ENCODE measurements at places on chromosomes 4 and X.
A peak's percentile ranks its signal among the peaks of the same experiment; 100 is the strongest.

DNA sequence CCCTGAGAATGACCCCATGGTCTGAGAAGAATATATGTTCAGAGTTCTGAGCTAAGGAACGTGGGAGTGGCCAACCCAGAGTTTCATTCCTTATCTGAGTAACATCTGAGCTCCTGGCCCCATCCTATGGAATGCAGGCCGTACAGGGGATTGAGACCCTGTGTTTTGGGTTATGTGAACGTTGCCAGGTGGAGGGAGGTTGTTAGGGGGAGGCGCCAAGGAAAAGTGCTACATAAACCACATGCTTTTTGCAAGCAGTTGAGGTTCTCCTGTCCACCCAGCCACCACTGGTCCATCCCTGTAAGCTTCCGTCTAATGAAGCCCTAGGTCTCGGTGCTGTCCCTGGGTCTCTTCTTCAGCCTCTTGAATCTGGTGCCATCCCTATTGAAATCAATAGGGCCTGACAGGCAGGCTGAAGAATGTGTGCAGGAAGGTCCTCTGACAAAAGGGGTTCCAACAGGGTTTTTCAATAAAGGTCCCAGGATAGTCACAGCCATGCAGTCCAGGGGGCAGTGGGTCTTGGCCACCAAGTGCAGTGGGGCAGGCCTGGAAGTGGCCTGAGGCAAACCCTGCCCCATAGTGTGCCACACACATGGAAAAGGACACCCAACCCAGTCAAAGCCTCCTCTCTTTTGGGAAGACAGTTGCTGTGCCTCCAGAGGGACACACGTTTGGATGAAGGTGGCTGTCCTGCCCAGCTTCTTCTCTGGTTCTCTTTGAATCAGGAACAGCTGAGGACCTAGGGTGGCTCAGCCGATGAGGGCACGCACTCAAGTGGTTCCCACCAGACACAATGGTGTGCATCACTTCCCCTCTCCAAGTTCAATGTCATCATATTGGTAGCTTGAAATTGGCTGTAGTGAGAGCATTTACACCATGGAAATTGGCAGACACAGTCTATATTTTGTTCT is 53.5 kb downstream of the HTRA3 start:
- no peak for DNase-seq

- no peak for DNase-seq
Observed at GRCh38 chr4:124953061-124953460, 240.5 kb upstream of the ANKRD50 start.

GRCh38 chr4:110484767-110485166 is 8.8 kb downstream of the ENPEP start:
- DNase-seq = no peak

DNA sequence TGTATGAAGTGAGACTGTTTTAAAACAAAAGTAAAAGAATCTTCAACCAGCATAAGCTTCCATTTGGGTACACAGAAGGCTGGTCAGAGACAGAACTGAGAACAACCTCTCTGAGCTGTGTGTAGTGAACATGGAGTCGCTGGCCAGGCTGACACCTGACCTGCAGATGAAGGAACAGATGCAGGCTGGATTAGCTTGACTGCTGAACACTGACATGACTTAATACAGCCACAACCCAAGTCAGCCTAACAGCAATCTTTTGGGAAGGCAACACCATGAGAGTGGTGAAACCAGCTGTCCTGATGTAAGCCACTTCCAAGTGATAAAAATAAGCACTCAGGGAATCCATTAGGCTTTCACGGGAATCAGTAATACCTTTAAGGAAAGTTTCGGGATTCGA is 10.1 kb downstream of the SCARB2 start:
- no peak for DNase-seq

GRCh38 chr4:90198086-90198847 is 71.1 kb downstream of the CCSER1 start:
- no peak for DNase-seq

DNA sequence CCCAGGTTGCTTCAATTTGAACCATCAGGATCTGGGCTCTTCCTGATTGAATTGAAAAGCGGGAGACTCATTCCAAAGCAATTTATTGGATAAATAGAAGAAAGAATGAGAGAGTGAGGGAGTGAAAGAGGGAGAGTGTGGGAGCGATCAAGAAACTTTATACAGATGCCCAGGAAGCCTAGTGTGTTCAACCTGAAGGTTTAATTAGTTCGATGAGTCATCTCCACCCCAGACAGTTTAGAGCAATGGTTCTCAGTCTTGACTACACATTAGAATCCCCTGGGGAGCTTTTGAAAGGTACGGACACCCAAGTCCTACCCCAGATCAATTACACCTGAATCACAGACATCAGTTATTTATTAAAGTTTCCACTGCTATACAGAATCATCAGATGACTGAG is 61.5 kb downstream of the GEMIN8 start:
- DNase-seq = no peak

GRCh38 chr4:16187455-16187854 is 38.8 kb downstream of the TAPT1 start:
- DNase-seq = no peak

GRCh38 chrX:136899221-136899620 is 18.7 kb upstream of the RBMX start:
- DNase-seq = no peak

DNA sequence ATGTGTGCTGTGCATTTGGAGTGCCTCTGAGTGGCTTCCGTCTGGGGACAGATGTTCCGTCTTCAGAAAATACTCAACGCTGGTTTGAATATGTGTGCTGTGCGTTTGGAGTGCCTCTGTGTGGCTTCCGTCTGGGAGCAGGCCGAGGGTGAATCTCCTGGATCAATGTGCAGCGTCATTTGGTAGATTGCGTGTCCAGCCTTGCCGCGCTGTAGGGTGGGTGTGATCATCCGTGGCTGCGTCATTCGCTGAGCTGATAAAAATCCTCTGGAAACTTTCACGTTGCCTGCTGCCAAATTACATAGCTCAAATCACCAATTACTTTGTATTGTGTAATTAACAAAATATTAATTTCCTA is 12.1 kb downstream of the UVSSA start:
- no peak for DNase-seq

- DNase-seq = peak; percentile 50
Observed at GRCh38 chr4:38489924-38490639, 173.9 kb upstream of the KLF3 start.

DNA sequence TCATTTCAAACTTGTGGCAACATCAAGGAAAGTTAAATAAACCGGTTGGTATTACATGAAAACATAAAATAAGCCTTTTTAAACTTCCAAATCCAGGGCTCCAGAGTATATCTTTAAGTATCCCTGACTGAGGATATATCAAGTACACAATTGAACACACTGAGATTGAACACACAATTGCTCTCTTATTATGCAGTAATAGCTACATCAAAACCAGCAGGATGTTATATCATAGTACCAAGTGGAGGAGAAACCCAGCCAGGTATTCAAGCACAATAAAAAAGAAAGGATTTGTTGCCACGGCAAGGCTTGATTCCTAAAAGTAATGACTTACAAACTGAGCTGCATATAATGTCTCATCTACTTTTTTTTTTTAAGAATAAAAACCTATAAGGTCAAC is 605.8 kb downstream of the SPOCK3 start:
- no peak for DNase-seq

DNA sequence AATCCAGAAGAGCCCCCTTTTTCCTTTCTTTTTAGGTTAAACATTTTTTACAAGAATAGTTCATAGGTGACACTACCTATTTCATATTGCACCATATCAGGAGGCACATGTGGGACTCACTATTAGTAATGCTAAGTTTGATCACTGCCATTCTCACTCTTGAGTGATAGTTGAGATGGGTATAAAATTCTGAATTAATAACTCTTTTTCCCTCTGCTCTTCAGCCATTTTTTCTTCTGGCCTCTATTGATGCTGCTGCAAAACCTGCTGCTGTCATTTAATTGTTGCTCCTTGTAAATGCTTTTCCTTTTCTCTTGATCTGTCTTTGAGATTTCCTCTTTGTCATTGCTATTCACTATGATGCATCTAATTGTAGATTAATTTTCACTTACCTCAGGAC is 482.0 kb downstream of the MID1IP1 start:
- no peak for DNase-seq

DNA sequence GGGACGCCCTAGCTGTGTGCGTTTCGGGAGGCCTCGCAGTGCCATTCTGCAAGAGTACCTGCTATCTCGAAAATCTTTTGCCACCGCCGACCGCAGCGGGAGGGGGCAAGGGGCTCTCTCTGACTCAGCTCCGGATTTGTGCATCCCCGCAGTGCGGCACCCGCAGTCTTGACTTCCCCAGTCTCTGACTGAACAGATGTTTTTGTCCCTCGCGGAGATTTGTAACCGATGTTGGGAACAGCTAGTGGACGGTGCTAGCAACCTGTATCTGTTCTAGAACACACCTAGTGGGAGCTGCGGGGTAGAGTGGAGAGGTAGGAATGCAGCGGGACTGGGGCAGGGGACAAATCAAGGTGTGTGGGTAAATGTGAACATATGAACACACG is 17.2 kb downstream of the NKX6-1 start:
- no peak for DNase-seq

- DNase-seq = no peak
Observed at GRCh38 chr4:67036791-67037190, 508.5 kb downstream of the CENPC start.

DNA sequence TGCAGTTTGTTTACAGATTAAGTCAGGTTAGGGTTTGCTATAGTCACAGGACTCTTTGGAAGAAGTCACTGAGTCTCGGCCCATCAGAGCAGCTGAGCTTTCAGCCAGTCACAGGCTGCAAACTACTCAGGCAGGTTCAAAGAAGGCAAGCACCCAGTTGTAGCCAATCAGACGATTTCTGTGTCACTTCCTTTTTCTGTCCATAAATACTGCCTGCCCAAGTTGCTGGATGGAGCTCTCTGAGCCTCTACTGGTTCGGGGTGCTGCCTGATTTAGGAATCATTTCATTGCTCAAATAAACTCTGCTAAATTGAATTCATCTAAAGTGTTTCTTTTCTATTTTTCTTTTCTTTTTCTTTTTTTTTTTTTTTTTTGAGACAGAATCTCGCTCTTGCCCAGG is 7.3 kb upstream of the SH3BP2 start:
- peak; percentile 22 for DNase-seq

DNA sequence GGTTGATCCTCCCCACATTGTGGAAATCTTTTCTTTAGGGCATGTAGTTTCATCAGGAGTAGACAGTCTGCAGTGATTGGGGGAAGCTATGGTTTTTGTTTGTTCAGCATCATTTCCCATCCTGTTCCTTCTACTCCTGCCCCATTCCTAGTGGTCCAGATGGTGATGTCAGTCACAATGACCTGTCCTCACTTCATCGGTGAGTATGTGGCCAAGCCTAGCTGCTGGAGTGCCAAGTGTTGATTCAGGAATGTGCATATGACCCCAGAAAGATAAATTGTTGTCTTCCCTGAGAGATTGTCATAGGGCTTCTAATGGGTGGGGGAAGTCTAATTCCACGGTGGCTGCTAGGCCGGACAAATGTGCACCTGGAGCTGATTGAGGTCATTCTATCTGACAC is 130.6 kb upstream of the FAT1 start:
- DNase-seq = no peak

- DNase-seq = no peak
Observed at GRCh38 chrX:109264878-109265277, 217.0 kb downstream of the GUCY2F start.

DNA sequence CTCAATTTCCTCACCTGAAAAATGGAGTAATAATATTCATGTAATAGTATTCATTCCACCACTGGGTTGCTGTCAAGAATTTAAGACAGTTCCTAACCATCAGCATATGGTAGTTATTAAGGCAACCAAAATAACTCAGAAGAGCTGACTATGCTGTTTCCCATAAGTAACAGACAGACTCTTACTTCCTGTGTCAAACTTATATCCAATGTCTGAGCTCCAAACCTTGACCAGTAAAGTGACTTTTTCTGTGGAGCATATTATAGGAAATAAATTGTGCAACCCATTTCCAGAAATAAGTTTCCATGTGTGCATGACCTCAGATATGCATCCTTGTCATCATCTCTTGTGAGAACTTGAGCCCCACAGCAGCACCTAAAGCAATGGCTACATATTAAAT is 78.8 kb downstream of the HADH start:
- DNase-seq = no peak

- DNase-seq = no peak
Observed at GRCh38 chrX:153857348-153857903, 27.1 kb upstream of the PDZD4 start.

DNA sequence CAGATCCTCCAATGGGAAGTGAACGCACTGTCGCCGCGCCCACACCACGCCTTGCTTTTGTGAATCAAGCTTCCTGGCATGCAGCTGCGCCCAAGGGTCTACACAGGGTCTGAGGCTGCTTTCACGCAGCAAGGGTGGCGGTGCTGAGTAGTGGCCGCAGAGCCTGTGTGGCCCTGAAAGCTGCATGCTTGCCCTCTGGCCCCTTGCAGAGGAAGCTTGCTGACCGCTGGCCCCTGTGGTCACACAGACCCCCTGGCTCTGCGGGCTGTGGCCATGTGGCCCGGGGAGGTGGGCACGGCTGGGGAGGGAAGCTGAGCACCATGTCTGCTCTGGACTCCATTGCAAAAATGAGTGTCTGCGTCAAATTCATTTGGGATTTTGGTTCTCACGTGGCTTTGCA is 8.8 kb downstream of the DOK7 start:
- DNase-seq = peak; percentile 43

- DNase-seq = no peak
Observed at GRCh38 chrX:24343719-24344118, 16.7 kb upstream of the SUPT20HL1 start.

GRCh38 chr4:64417974-64418373 is 8.7 kb upstream of the TECRL start:
- DNase-seq = no peak

DNA sequence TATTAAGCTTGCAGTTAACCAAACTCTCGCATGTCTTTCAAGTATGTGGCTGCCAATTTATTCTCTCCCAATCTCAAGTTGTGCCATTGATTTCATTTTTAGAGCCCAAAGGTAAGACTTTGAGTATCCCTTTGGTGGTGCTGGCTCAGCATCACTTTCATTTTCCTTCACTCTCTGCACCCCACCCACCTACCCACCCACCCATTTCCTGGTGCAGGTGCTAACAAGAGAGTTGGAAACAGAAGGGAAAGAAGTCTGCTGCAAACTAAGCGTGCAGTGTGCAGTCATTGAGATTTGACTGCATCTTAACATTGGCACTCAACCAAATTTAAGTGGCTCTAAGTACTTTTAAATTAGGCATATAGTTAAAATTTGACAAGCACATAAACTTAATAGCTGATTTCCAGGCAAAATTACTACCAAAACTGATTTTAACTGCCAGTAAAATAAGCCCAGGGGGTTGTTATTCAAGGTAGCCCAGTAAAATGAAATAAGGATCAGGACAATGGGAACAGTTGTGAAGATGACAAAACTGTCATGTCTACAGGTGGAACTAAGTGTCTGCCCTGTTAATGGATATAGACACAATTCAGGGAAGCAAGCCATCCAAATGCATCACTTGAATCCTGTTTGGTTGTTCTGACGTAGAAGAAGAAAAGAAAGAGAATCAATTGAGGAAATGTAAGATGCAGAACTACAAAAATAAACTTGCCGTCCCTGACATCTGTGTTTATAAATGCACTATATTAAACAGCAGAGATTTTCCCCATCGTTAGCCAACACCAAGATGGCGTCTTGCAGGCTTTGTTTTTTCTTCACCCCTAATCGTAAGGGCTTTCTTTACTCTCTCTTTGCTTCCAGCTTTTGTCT is 184.2 kb downstream of the KDR start:
- no peak for DNase-seq

- no peak for DNase-seq
Observed at GRCh38 chrX:133389975-133390374, 25.3 kb downstream of the GPC4 start.

- no peak for DNase-seq
Observed at GRCh38 chr4:138734746-138735145, 280.8 kb upstream of the NOCT start.

GRCh38 chr4:38001927-38002326 is 41.7 kb downstream of the PTTG2 start:
- no peak for DNase-seq
